ENCODE measurements at places on chromosomes 1 and 21.

DNA sequence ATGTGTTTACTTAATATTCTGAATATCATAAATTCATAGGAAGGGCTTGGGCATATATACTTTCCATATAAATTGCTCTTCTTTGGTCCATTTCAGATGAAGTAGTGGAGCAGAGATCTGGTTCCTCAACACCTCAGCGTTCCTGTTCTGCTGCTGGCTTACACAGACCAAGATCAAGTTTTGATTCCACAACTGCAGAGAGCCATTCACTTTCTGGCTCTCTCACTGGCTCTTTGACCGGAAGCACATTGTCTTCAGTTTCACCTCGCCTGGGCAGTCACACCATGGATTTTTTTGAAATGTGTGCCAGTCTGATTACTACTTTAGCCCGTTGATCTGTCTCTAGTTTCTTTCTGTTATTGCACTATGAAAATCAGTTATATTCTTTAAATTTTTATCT, 62.3 kb downstream of the PRKAA2 start:
- DNase-seq: no peak

GRCh38 chr1:32926562-32926961, 25.4 kb upstream of the TMEM54 start:
- no peak for DNase-seq

DNA sequence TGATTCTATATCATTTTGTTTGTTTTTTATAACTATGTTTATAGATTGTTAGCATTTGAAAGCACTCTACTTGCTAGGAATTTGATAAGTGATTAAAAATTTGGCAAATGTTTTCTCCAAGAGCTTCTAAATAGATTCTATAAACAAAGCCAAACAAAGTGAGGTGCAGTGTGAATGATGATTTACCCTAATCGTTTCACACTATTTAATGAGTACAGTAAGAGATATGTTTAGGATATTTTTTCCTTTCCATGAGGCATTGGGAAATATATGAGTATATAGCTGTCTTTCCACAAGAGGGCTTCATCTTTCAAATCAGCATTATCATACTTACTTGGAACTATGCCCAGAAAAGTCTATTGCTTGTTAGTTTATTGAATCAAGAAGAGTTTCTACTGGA, 277.0 kb upstream of the BRINP3 start:
- DNase-seq: no peak

DNA sequence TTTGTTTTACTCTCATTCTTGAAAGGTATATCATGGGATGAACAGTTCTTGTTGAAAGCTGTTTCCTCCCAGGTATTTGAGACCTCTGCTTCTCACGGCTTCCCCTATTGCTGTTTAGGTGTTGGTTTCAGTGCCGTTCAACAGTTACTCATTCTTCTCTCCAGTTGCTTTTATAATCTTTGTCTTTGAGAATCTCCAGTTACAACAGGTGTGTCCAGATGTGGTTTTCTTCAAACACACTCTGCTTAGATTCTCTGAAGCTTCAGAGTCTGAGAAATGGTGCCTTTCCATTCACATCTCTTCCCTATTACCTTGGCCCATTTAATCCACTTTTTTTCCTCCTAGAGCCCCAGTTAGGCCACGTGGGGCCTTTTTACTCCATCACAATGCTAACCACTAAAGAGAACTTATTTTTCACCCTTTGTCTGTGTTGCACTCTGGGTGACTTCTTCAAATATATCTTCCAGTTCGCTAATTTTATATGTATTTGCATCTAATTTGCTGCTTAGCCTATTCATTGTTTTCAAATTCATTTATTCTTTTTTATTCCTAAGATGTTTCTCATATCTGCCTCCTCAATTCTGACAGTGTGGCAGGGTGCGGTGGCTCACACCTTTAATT, 46.7 kb upstream of the SLC19A1 start:
- no peak for DNase-seq

- DNase-seq: no peak
Measured at GRCh38 chr1:24417681-24418080, 2.1 kb downstream of the NIPAL3 start.

GRCh38 chr1:96049759-96050409, 671.7 kb upstream of the PTBP2 start:
- DNase-seq: no peak

Data from activated effector memory CD4-positive, alpha-beta T cell treated with anti-CD3 and anti-CD28 coated beads, Interleukin-2, amount 50 U/mL, for 16 hours (primary cell).